ENCODE measurements at places on chromosomes 13 and 19.

DNA sequence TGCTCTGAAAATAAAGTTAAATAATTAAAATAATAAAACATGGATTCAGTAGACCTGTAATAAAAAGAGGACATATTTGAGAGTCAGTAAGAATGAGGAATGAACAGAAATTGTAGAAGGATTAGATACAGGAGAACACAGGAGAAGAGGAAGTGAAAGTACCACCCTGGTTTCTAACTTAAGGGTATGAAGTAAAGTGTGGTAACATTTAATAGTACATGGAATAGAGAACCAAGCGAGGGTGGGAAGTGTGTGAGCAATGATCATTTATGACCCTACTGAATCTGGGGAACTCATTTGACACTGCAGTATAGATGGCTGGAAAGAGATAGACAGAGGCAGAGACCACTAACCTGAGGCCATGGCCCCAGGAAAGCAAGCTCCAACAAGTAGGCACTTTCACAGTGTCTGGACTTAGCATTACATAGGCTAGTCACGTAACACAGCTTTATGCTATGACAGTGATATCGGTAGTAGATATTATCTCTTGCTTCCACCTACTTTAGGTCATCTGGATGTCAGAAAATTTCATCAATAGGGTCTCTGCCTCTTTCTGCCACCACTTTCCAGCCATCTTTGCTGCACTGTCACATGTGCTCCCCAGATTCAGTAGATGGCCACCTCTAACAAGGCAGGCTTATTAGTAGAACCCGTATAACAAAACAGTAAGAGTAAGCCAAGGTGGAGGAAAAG is 633.9 kb upstream of the MIR17HG start:
- DNase-seq, result no peak

DNA sequence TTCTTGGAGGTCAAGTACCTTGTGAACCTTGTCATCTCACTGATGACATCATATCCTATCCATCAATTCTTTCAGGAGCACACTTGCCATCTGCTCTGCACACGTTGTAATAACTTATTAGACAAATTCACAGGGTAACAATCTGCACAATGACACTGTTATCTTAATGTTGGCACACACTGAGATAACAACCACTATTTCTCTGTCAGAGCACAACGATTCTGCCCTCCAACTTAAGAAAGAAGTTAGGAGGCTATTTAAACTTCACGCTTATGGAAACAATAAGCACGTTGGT is 351.3 kb downstream of the DACH1 start:
- DNase-seq, result no peak

DNA sequence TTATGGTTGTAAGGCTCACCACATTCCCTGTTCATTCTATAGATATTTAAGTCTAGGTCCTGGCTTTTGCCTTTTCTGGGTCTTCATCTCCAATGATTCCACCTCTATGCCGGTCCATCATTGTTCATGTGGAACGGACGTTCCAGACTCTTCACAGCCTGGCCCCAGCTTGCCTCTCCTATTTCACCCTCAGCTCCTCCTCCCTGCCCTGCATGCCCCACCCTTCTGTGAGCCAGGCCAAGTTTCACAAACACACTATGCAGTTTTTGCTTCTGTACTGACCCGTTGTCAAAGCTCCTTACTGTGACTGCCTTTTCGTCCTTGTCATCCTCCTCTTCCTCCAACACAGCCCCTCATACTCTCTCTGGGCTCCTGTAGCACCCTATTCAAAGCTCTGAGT is 31.3 kb downstream of the TEX26 start:
- no peak for DNase-seq

GRCh38 chr13:59304596-59304995 is 859.1 kb downstream of the DIAPH3 start:
- no peak for DNase-seq

Data from HS-27A (cell line).